Bone marrow (tissue), 2 donors: ENCODE measurements at places on chromosomes 4 and X.

DNA sequence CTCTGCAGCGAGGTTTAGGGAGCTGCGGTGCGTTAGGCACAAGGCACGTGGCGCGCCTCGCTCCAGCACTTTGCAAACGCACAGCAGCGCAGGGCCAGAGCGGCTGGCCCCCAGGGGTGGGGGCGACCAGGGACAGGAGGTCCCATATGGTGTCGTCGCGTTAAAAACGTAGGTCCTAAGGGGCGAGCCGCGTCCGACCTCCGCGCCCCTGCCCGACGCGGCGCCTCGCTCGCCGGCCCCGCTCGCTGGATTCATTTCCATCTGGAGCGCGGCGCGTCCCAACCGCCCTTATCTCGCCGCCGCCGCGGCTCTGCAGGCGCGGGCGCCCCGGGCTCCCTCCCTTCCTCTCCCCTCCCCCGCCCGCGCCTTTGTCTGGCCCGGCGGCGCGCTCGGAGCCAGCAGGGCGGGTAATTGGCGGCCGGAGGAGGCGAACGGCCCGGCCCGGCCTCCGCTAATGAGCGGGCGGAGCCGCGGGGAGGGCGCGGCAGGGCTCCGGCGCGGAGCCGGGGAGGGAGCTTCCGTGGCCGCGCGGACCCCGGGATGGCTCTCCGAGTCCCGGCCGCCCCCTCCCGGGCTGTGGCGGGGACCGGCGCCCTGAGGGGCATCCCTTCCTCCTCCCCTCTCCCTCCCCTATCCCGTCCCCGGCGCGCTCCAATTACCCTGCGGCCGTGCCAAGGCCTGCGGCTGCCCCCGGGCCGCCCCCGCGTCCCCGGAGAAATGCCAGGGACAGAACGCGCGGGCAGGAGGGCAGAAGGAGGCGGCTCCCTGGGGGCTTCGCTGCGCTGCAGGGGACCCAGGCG is 409.0 kb downstream of the BCOR start:
- DNase-seq, result peak; percentile 4

- DNase-seq, result no peak
These were observed 251.9 kb upstream of the ETNPPL start for GRCh38 chr4:109014593-109015412.

DNA sequence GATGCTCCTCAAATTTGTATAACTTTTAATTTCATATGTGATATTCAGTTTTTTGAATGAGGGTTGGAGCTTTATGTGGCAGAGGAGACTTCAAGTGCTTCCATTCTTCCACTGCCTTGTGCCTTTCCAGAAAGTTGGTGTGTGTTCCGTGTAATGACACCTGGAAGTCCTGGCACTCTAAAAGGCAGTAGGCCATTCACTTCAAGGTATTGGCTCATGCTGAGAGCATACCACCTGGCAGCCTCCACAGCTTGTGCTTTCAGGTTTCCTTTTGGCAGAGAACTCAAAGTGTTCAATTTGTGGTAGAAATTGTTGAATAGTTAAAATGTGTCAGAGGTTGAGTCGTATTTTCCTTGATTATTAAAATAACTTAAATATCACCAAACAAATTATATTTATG is 49.6 kb downstream of the GRIA2 start:
- DNase-seq, result no peak

DNA sequence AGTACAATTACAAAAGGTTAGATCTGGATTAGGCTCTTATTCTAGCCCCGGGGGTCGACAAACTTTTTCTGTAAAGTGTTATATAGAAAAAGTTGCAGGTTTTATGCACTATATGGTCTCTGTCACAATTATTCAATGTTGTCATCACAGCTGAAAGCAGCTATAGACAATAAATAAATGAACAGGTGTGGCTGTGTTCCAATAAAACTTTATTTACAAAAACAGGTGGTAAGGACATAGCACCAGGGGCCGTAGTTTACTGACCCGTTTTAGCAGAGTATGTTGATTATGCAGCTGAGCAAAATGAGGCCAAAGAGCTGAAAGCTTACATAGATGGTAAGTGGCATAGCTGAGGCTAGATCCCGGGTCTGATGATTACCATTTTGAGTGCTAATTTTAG is 13.0 kb upstream of the CXorf38 start:
- no peak for DNase-seq

- no peak for DNase-seq
These were observed 371.9 kb upstream of the NWD2 start for GRCh38 chr4:36872679-36873078.
